ENCODE measurements at places on chromosomes 1 and 21. TPM values are rescaled to one million over a fixed set of nuclear protein-coding genes. Genes with fewer than 3 reads are reported as not detected.

The MARCKSL1 gene
- 174 TPM for total RNA-seq

DNA sequence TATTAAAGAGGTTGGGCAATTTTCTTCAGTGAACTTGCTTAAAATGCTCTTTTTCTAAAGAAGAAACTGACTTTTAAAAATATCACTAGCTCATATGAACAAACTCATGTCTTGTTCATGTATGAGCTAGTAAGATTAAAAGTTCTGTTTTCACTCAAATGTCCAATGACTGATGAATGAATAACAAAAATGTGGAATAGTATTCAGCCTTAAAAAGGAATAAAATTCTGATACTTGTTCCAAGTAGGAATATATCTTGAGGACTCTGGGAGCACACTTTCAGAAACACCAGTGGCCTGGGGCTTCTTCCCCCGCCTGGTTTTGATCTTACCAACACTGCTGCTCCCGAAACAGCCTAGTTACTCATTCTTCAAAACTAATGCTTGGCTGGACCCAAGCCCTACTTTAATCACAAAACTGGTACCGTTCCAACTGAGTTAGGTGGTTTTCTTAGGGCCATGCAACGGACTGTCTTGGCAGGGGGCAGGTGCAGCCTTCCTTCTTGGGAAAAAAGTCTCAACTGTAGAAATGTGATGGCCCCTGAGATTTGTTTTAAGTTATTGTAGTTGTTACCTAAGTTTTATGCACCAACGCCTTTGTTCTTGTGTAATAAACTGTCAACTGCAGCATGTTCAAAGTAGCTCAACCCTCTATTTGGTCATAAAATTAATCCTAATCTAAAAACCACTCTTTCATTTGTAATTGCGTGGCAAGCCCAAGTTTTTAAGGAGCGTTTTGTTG, 116.0 kb downstream of the ETS2 start:
- H3K27me3 ChIP-seq, result no peaks in the 10 kb centered on the region
- H3K4me1 ChIP-seq, result peaks cover 5% of the 10 kb centered on the region
- H3K27ac ChIP-seq, result peak overlapping the region; percentile 44
- H3K36me3 ChIP-seq, result no peaks in the 10 kb centered on the region
- peak; percentile 59 for DNase-seq

The CRYBG2 gene
- 12.8 TPM for total RNA-seq

The LRRC53 gene
- 0.07 TPM for total RNA-seq

DNA sequence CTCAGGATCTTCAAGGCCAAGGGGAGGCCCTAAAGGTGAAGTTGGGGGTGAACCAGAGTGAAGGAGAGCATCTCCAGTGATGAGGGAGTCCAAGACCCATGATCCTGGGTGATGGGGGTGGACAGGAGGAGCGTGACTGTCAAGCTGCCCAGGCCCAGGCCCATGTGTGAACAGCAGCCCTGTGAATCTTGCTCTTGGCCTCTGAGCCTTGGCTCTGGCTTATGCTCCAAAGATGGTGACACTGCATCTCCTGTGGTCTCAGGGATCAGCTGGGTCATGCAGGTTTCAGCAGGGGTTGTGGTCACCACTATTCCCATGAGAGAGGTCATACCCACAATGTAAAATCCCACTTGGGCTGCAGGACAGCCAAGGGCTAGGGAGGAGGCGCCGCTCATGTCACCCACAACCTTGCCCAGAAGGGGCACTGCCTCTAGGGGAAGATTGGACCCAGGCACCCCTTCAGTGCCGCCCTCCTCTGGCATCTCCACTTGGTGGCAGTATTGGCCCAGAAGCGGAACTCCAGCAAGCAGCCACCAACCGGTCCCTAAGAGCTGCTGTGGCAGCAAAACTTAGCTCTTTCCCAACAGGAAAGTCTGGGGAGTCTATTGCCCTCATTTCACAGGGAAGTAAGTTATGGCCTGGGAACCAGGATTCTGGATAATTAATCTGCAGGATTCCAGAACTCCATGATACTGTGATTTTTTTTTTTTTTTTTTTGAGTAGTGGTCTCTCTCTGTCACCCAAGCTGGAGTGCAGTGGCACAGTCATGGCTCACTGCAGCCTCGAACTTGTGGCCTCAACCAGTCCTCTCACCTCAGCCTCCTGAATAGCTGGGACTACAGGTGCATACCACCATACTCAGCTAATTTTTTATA, 7.5 kb upstream of the WNT3A start:
- H3K27ac ChIP-seq, result no peak overlapping the region
- H3K27me3 ChIP-seq, result peaks cover 10% of the 10 kb centered on the region
- H3K4me3 ChIP-seq, result no peak overlapping the region

The FMO5 gene
- total RNA-seq, result 22.9 TPM

DNA sequence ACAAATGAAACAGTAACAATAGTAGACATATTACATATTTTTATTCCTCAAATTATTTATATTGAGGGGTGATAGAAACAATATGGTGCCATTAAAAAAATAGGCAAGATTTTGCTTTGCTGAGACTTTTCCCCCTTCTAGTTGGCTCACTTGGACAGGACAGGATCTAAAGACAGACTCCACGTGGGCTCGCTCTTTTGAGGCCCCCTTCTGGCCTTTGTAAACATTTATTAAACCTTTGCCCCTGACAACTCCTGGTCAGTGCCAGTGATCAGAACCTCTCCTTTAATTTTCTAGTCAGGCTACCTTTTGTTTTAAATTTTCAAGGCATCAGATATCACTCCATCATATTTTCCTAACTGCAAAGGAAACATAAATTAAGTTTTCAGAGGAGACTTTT, 49.7 kb upstream of the IFI44L start:
- DNase-seq, result no peak
- no peaks in the 10 kb centered on the region for H3K27me3 ChIP-seq
- H3K27ac ChIP-seq, result no peak overlapping the region
- no peaks in the 10 kb centered on the region for H3K36me3 ChIP-seq
- H3K4me3 ChIP-seq, result no peak overlapping the region

DNA sequence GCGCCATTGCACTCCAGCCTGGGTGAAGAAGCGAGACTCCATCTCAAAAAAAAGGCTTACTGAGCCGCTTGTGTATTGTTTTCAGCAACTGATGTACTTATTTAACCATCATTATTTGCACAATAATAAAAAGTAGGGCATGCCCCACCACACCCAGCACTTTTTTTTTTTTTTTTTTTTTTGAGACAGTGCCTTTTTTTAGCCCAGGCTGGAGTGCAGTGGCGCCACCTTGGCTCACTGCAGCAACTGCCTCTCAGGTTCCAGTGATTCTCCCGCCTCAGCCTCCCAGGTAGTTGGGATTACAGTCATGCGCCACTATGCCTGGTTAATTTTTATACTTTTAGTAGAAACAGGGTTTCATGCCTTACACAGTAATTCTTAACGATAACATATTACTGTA, 12.2 kb upstream of the TRNAU1AP start:
- no peak overlapping the region for H3K27ac ChIP-seq
- H3K27me3 ChIP-seq, result no peaks in the 10 kb centered on the region
- no peak for DNase-seq

DNA sequence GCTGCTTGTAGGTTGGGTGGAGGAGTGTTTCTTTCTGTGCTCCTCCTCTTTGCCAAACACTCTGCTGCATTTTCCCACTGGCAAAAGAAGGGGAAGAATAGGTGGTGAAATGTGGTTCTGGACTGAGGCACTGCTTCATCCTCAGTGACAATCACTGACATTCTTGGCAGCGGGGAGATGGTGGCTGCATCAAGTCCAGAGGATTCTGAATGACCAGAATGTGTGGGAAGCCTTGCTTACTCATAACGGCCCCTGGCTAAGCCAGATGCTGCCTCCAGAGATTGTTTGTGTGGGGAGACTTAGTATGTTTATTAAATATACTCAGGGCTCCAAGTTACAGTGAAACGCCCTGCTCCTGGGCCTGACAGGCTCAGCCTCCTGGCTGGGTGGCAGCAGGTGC, 160.3 kb downstream of the CACNA1E start:
- H3K36me3 ChIP-seq, result no peaks in the 10 kb centered on the region
- H3K27ac ChIP-seq, result no peak overlapping the region
- H3K27me3 ChIP-seq, result no peaks in the 10 kb centered on the region

GRCh38 chr1:167747988-167748387, 26.2 kb downstream of the MPZL1 start:
- H3K4me3 ChIP-seq, result no peak overlapping the region
- no peaks in the 10 kb centered on the region for H3K36me3 ChIP-seq
- H3K4me1 ChIP-seq, result no peaks in the 10 kb centered on the region
- H3K27me3 ChIP-seq, result no peaks in the 10 kb centered on the region
- no peak overlapping the region for H3K27ac ChIP-seq

GRCh38 chr1:9996624-9997582, at the start of gene RBP7:
TSS of gene RBP7 (plus strand) at chr1:9997228. CDS start at chr1:9997259, 31 bp downstream.
- no peaks in the 10 kb centered on the region for H3K4me1 ChIP-seq
- DNase-seq, result peak; percentile 26
- no peak within 1 kb of the TSS for H3K27ac ChIP-seq
- peaks cover 22% of the 10 kb centered on the region for H3K27me3 ChIP-seq

DNA sequence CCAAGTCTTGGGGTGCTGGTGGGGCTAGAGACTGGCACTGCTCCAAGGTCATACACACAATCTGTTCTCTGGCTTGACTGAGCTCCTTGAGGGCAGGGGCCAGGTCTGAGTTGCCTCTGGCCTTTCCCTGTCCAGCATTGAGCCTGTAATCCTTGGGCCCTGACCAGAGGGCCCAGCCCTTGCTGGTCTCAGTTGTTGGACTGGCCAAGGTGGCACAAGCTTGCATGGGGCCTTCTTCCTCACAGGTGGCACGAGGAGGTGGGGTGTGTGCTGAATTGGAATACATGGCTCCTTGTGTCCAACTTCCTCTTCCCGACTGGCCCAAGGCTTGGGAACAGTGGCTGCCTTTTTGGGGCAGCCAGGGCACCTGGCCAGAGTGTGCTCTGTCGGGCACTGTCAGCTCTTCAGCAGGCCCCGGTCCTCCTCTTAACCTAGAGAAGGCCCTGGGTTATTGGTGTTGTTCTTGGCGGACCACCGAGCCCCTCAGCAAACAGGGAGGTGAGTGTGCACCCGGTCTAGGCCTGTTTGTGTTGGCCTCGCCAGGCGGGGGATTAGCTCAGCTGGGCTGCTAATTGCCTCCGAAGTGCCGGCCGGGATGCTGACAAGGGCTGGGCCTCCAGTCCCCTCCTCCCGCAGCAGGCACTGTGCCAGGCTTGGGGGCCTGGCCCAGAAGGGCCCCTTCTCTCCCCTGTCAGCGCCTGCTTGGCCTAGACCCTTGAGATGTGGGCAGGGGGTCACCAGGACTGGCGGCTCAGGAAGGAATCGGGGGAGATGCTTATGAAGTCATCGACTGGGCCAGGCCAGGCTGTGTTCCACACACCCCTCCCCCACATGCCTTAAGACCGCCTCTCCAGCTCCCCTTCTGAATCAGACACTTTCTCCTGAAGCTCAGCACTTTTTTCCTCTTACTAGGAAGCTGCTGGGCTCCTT, 28.5 kb downstream of the WNT4 start:
- H3K27me3 ChIP-seq, result no peaks in the 10 kb centered on the region
- H3K4me1 ChIP-seq, result no peaks in the 10 kb centered on the region
- no peaks in the 10 kb centered on the region for H3K36me3 ChIP-seq
- no peak overlapping the region for H3K4me3 ChIP-seq
- no peak overlapping the region for H3K27ac ChIP-seq
- no peak for DNase-seq

The SYT6 gene
- total RNA-seq, result 0.22 TPM

The INAVA gene
- total RNA-seq, result 127 TPM

The FBXO44 gene
- total RNA-seq, result 5.3 TPM

- no peaks in the 10 kb centered on the region for H3K36me3 ChIP-seq
- no peak overlapping the region for H3K4me3 ChIP-seq
- no peaks in the 10 kb centered on the region for H3K4me1 ChIP-seq
- no peak for DNase-seq
Observed at GRCh38 chr1:198244772-198245171, 88.0 kb downstream of the NEK7 start.

The RASAL2 gene
- total RNA-seq, result 9.7 TPM

DNA sequence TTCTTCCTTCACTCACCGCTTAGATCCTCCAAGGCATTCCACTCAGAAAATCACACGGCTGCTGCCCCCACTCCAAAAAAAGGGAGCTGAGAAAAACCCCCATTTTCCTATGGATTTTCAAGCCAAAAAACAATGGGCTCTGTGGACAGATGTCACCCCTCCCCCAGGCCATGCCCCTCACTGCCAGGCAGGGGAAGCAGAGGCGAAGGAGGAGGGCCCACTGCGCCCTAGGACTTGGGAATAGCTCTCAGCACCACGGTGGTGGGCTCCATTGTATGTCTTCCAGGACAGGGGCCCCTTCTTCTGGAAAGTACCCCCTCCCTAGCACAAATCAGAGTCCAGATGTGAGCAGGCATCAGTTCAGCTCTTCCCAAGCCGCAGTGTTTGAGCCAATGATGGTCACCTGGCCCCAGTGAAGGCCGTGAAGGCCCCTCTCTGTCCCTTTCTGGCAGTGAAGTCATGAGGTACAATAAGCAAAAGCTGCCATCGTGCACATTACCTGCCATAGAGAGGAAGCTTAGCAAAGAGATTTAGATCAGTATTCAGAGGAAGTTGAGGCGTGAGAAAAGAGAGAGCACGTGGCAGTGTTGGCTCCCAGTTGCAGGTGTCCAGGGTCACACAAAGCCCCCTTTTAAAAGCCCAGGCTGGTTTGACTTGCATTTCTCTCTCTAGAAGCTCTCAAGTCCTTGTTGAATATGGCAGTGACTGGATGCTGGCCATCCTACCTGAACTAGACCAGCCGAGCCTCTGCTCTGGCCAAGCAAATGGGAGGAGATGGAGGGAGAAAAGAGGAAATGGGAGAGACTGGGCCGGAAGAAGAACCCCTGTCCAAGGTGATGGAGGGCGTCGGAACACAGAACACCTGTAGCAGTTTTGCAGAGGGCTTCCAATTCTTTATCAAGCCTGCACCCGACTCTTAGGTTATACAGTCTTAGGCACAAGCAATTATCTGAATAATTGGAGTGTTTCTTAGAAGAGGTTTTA, 149.0 kb downstream of the TOMM20 start:
- H3K4me1 ChIP-seq, result peaks cover 33% of the 10 kb centered on the region
- H3K27me3 ChIP-seq, result no peaks in the 10 kb centered on the region
- DNase-seq, result no peak

GRCh38 chr1:150233359-150234308, 2.3 kb downstream of the ANP32E start:
- no peaks in the 10 kb centered on the region for H3K36me3 ChIP-seq
- H3K4me1 ChIP-seq, result no peaks in the 10 kb centered on the region
- no peaks in the 10 kb centered on the region for H3K27me3 ChIP-seq

DNA sequence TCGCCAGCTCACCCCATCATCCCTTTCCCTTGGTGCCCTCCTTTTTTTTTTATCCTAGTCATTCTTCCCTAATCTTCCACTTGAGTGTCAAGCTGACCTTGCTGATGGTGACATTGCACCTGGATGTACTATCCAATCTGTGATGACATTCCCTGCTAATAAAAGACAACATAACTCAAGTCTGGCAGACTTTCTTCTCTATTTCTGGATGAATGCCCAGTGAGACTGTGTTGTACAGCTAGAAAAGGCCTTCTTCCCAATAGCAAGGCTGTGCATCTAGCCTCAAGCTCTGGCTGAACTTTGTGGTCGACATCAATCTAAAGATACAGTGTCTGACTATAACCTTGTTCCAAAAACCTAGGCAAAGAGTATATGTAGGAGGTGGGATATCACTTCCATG, 6.4 kb downstream of the IL24 start:
- H3K4me1 ChIP-seq, result peaks cover 1% of the 10 kb centered on the region
- H3K27ac ChIP-seq, result no peak overlapping the region
- no peaks in the 10 kb centered on the region for H3K27me3 ChIP-seq
- H3K36me3 ChIP-seq, result no peaks in the 10 kb centered on the region
- no peak overlapping the region for H3K4me3 ChIP-seq
- DNase-seq, result no peak
